Activated CD8-positive, alpha-beta T cell treated with anti-CD3 and anti-CD28 coated beads for 36 hours (primary cell): ENCODE measurements at places on chromosomes 16 and 17.

GRCh38 chr16:88468275-88469129 is 15.4 kb downstream of the ZFPM1 start:
- H3K27me3 ChIP-seq = no peaks in the 10 kb centered on the region
- peaks cover 2% of the 10 kb centered on the region for H3K36me3 ChIP-seq
- no peak overlapping the region for H3K4me3 ChIP-seq
- H3K27ac ChIP-seq = no peak overlapping the region
- DNase-seq = peak; percentile 35

GRCh38 chr16:73916829-73917594 is 379.6 kb upstream of the PSMD7 start:
- no peak for DNase-seq
- H3K27ac ChIP-seq = no peak overlapping the region

DNA sequence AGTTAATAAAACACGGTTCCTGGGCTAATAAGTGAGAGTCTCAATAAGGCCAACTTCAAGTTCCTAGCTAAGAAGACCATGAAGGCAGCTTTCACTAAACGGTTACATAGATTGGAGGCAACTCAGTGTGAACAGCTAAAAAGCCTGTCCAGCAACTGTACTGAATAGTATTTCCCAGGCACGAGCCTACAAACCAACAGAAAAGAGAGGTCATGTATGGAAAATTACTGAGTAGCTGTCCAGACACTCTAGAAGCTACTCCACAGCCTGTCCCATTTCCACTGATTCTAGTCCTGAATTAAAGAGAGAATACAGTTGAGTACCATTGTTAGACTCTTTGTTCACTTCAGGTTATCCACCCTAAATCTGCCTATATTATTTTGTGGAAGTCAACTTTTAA is 36.5 kb upstream of the C17orf78 start:
- H3K36me3 ChIP-seq = peaks cover 19% of the 10 kb centered on the region
- H3K27ac ChIP-seq = no peak overlapping the region

DNA sequence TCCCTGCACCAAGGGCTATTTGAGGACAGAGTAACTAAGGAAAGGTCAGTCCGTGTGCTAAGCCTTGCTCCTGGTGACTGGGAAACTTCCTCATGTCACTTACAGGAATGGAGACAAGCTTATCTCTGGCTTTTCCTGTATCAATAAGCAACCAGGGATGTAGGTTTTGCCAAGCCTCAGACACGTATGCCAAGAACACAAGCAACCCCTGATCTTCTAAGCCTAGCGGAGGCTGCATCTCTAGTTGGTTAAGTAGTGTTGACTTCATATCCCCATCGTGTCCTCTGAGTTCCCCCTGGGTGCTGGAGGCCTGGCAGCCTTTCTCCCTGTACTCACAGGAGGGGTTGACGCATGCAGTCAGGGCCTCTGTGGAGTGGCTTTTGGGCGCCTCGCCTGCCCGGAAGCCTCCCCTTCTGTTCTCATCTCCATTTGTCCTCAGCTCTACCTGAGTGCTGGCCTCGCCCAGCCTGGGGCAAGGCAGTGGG is 1.4 kb upstream of the C1QTNF1 start:
- no peak for DNase-seq
- H3K4me1 ChIP-seq = peaks cover 6% of the 10 kb centered on the region
- peaks cover 12% of the 10 kb centered on the region for H3K27me3 ChIP-seq
- H3K4me3 ChIP-seq = no peak overlapping the region
- H3K27ac ChIP-seq = no peak overlapping the region

DNA sequence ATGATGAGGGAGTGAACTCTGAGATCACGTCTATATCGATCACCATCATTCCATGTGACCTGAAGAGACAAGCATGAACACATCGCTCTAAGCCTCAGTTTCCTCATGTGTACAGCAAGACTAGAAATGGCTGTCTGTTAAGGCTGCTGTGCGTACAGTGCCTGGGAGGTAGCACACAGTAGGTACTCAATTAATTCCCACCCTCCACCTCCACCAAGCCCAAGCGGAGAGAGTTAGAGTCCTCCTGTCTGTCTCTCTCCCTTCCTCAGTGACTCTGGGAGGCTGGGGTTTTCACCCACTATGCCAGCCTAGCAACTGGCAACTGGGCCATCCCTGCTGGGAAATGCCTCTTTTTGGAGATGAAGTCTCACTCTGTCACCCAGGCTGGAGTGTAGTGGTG is 318.3 kb upstream of the CCL2 start:
- H3K27me3 ChIP-seq = no peaks in the 10 kb centered on the region
- H3K36me3 ChIP-seq = no peaks in the 10 kb centered on the region
- no peak overlapping the region for H3K27ac ChIP-seq
- no peaks in the 10 kb centered on the region for H3K4me1 ChIP-seq
- no peak overlapping the region for H3K4me3 ChIP-seq

- H3K27me3 ChIP-seq = no peaks in the 10 kb centered on the region
- peaks cover 50% of the 10 kb centered on the region for H3K36me3 ChIP-seq
- no peak overlapping the region for H3K4me3 ChIP-seq
- H3K27ac ChIP-seq = no peak overlapping the region
Measured at GRCh38 chr17:44867841-44868240, 20.2 kb downstream of the HIGD1B start.

DNA sequence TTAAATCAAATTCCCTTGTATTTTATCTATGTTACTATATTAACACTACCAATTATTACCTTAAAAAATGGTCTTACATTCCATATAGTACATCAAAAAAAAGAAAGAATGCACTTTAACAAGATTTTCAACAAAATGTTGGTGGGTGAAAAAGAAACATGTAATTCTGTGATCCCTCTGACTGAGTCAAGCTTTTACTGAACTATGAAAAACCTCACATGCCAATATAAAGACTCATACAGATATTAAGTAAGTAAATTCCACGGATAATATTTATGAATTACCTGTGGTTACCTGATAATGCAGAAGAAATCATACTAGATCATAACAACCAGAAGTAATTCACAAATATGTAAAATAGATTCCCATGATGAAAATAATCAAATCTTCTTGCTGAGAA is 12.4 kb downstream of the COIL start:
- H3K27me3 ChIP-seq = no peaks in the 10 kb centered on the region
- peaks cover 10% of the 10 kb centered on the region for H3K4me1 ChIP-seq
- peaks cover 30% of the 10 kb centered on the region for H3K36me3 ChIP-seq
- H3K27ac ChIP-seq = no peak overlapping the region
- no peak overlapping the region for H3K4me3 ChIP-seq

GRCh38 chr16:86725401-86725800 is 147.1 kb downstream of the FOXL1 start:
- H3K4me3 ChIP-seq = no peak overlapping the region
- peaks cover 4% of the 10 kb centered on the region for H3K27me3 ChIP-seq
- no peaks in the 10 kb centered on the region for H3K36me3 ChIP-seq
- no peak for DNase-seq
- no peak overlapping the region for H3K27ac ChIP-seq
- H3K4me1 ChIP-seq = no peaks in the 10 kb centered on the region

GRCh38 chr16:8500351-8500750 is 90.0 kb downstream of the TMEM114 start:
- no peak overlapping the region for H3K4me3 ChIP-seq
- no peaks in the 10 kb centered on the region for H3K36me3 ChIP-seq
- H3K27ac ChIP-seq = no peak overlapping the region

DNA sequence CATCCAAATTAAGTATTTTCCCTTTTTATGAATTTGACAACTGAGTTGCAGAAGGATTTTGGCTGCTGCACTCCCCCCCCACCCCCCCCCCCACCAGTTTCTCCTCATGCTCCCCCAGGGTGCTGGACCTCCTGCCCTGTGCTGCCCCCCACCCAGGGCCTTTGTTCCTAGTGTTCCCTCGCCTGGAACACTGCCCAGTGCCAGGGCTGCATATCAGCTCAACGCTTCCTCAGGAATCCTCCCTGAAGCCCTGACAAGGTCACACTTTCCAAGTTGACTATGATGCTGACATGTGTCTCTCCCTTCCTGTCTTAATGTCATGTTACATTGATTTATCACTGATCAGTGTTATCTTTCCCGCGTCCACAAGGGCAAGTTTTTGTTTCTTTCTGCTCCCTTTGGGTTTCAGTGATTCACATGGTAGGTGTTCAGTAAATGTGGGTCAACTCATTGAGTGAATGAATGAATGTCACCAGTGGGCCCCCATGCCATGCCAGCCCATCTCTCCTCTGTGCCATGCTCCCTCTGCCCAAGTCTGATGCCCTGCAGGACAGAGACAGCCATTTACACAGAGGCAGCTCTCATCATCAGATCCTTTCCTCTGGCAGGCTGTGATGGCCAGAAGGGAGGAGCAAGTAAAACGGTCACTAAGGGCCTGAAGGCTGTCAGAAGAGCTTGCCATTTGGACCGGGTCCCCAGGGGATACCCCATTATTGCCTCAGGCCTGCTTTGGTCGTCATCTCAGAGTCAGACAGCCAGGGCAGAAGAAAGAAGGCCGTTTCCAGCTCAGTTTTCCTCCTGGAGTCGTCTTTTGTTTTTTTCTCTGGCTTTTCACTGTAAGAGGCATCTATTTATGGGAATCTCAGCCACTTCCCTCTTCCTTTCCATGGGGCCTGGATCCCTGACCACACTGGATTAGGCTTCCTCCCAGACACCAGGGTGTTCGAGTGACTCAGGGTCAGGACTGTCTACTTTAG is 386.2 kb downstream of the SNX29 start:
- H3K4me1 ChIP-seq = no peaks in the 10 kb centered on the region
- no peak overlapping the region for H3K27ac ChIP-seq
- H3K36me3 ChIP-seq = peaks cover 22% of the 10 kb centered on the region
- no peak for DNase-seq
- no peak overlapping the region for H3K4me3 ChIP-seq
- no peaks in the 10 kb centered on the region for H3K27me3 ChIP-seq

GRCh38 chr17:48335858-48336500 is 94.0 kb downstream of the SKAP1 start:
- H3K27ac ChIP-seq = no peak overlapping the region
- H3K36me3 ChIP-seq = peaks cover 2% of the 10 kb centered on the region
- no peaks in the 10 kb centered on the region for H3K27me3 ChIP-seq
- peaks cover 13% of the 10 kb centered on the region for H3K4me1 ChIP-seq

DNA sequence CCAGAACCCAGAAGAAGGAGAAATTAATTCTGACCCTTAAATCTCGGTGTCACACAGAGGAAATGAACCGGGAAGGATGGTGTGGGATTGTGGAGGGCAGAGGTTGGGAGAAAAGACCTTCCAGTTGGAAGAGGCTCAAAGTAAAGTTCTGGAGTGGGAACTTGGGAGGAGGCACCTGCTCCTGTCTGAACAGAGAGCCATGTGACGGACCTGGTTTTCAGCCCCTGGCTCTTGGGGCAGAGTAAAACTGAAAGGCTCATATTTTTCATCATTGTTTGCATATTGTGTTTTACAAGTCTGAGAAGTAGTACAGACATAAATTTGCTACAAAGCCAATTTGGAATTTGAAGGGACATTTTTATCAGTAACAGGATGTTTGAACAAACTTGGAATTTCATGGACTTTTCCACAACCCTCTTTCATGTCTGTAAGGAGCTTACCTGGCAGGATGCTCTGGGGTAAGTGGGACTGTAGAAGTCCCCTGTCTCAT is 24.4 kb upstream of the SEC14L1 start:
- no peaks in the 10 kb centered on the region for H3K36me3 ChIP-seq
- H3K27ac ChIP-seq = no peak overlapping the region
- peaks cover 3% of the 10 kb centered on the region for H3K4me1 ChIP-seq

DNA sequence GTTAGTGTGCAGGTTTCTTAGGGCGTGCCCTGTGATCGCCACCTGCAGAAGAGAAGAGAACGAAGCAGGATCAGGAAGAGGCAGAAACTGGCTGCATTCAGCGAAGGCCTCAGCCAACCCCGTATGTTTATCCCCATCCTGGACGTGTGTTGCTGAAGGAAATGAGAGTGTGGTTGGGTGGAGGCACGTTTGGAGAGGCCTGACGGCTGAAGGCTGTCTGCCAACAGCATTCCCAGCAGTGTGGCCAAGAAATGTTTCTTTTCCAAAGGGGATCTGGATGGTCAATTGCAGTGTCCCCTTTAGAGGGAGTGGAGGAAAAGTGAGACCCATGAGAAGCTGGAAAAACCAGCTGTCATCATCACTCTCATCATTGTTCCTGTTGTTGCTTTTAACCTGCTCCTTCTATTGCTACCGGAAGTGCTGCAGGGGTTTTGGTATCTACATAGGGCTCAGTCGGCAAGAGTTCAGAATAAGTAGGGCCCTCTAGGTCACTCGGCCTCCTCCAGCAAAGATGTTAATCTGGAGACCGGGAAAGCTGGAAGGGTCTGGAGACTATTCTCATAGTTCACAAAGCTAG is 46.5 kb upstream of the SLC47A1 start:
- no peaks in the 10 kb centered on the region for H3K36me3 ChIP-seq
- DNase-seq = no peak
- H3K27me3 ChIP-seq = no peaks in the 10 kb centered on the region

DNA sequence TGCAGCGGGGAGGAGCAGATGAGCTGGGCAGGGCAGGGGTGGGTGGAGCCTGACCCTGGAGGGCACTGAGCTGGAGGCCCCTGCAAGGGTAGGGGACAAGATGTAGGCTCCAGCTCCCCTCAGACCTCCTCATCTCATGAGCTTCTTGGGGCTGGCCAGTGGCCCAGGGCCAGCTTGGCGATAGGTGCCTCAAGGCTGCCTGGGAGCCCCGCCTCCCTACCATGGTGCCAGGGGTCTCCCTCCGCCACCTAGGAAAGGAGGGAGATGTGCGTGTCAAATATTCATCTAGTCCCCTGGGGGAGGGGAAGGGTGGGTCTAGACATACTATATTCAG is 3.9 kb downstream of the HIRIP3 start:
- no peak for DNase-seq
- H3K36me3 ChIP-seq = peaks cover 24% of the 10 kb centered on the region
- H3K4me3 ChIP-seq = no peak overlapping the region
- no peak overlapping the region for H3K27ac ChIP-seq
- H3K4me1 ChIP-seq = peaks cover 13% of the 10 kb centered on the region

- peaks cover 22% of the 10 kb centered on the region for H3K36me3 ChIP-seq
- DNase-seq = no peak
- no peak overlapping the region for H3K4me3 ChIP-seq
- no peaks in the 10 kb centered on the region for H3K4me1 ChIP-seq
Measured at GRCh38 chr17:35630530-35631148, 43.5 kb downstream of the AP2B1 start.

DNA sequence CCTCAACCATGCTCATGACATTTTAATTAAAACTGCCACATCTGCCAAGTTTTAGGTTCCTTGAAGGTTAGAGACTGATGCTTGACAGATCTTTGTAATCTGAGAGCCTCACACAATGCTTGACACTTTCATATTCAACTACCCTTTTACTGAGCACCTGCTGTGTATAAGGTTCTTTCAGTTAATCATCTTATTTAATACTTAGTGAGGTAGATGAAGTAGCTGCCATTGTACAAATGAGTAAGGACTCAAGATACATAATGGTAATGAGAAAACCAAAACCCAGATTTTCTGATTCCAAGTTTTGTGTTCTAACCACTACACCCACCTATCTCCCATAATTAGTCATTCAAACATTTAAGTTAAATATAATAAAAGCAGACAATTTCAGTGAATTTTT is 35.4 kb upstream of the ARL6IP1 start:
- H3K4me3 ChIP-seq = no peak overlapping the region
- H3K4me1 ChIP-seq = peaks cover 22% of the 10 kb centered on the region
- no peaks in the 10 kb centered on the region for H3K27me3 ChIP-seq
- no peak for DNase-seq

GRCh38 chr16:27449434-27450195 is 47.6 kb downstream of the IL21R start:
- H3K27me3 ChIP-seq = no peaks in the 10 kb centered on the region
- peaks cover 93% of the 10 kb centered on the region for H3K4me1 ChIP-seq
- peak overlapping the region; percentile 97 for H3K27ac ChIP-seq
